ENCODE measurements at places on chromosomes 2 and 18. TPM values are rescaled to one million over a fixed set of nuclear protein-coding genes. Genes with fewer than 3 reads are reported as not detected.

The C2orf66 gene
- total RNA-seq: not detected

- no peak for DNase-seq
These were observed 9.3 kb downstream of the SP3 start for GRCh38 chr2:173955867-173956266.

The SMYD1 gene
- not detected for total RNA-seq

- DNase-seq: no peak
These were observed 6.3 kb downstream of the IL1RL2 start for GRCh38 chr2:102193074-102193473.

DNA sequence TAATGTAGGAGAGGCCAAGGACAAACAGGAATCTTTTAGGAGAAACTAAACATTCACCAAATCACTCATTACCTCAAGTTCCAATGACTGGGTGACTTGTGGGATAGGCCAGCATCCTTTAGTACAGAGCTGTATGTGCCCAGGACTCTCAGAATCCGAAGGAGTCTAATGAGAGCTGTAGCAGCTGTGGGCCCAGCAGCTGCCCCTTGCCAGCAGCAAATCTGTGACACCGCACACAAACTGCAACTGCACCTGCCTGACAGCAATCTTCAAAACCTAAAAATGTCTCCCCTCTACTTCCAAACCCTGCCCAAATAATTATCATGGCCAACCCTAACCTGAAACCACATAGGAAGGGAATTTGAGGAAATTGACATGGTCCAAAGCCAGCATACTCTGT, 44.5 kb upstream of the ACVR2A start:
- DNase-seq: no peak

- DNase-seq: no peak
These were observed 9.9 kb downstream of the PTPN4 start for GRCh38 chr2:119769645-119770044.
